ENCODE measurements at places on chromosomes 2 and 18.

- no peak for DNase-seq
These were observed 242.6 kb downstream of the SLC4A3 start for GRCh38 chr2:219870041-219870440.

- peak; percentile 97 for DNase-seq
These were observed at the start of gene MIB1 for GRCh38 chr18:21740538-21741311. TSS of gene MIB1 (plus strand) at chr18:21740792. CDS start at chr18:21741584, 792 bp downstream.

- DNase-seq = no peak
These were observed 1516.1 kb downstream of the RPIA start for GRCh38 chr2:90207454-90208058.

GRCh38 chr2:39094717-39095363, 26.0 kb downstream of the SOS1 start:
- DNase-seq = no peak

- DNase-seq = no peak
These were observed 18.4 kb downstream of the RBKS start for GRCh38 chr2:27871802-27872201.

DNA sequence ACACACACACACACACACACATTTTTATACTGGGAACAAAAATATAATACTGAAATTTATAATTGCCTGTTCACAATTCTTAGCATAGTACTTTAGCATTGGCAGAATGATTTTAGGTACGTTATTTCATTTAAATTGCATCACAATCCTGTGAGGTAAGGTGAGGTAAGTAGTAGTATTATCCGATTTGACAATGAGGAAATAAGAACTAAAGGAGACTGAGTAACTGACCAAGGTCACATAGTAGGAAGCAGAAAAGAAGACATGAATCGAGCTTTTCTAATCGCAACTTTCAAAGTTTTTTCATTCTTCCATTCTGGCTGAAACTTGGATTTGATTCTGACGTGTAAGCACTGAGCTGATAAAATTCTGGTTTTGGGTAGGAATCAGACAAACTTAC, 351.2 kb downstream of the KIAA1328 start:
- no peak for DNase-seq

GRCh38 chr2:212145121-212145520, 393.5 kb downstream of the ERBB4 start:
- no peak for DNase-seq

DNA sequence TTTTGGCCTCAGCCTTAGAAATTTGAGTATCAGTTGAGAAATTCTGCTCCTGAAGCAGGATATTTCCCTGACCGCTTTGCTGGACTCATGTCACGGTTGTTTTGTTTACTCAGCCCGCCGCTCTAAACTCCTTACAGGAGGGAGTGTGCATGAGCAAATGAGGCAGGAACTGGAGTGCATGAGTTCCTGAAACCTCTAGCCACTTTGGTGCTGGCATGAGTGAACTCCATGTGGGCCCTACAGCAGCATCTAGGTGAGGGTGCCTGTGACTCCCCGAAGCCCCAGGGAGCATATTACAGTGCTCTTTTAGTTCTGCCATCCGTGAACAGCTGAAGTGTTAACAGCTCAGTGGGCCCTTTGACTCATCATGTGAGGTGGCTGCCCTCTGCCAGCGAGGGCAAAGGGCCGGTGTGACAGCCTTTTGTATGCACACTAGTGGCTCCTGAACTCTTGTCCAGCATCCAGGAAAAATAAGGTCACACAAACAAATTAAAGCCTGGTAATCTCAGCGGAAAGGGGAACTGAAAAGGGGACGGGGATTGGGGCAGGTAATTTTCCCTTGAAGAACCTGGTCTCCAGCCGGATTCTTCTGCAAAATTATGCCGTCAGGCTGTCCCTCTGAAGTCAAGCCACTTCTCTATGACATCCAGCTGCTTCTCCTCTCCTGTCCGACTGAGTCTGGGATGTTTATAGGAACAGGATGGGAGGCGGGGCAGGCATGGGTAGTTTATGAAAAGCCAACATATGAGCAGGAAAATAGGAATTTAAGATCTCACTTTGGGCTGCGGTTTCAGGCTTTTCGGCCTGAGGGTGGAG, 1668.7 kb downstream of the SUCLG1 start:
- peak; percentile 97 for DNase-seq

GRCh38 chr18:73038336-73038735, 170.5 kb upstream of the NETO1 start:
- DNase-seq = no peak

DNA sequence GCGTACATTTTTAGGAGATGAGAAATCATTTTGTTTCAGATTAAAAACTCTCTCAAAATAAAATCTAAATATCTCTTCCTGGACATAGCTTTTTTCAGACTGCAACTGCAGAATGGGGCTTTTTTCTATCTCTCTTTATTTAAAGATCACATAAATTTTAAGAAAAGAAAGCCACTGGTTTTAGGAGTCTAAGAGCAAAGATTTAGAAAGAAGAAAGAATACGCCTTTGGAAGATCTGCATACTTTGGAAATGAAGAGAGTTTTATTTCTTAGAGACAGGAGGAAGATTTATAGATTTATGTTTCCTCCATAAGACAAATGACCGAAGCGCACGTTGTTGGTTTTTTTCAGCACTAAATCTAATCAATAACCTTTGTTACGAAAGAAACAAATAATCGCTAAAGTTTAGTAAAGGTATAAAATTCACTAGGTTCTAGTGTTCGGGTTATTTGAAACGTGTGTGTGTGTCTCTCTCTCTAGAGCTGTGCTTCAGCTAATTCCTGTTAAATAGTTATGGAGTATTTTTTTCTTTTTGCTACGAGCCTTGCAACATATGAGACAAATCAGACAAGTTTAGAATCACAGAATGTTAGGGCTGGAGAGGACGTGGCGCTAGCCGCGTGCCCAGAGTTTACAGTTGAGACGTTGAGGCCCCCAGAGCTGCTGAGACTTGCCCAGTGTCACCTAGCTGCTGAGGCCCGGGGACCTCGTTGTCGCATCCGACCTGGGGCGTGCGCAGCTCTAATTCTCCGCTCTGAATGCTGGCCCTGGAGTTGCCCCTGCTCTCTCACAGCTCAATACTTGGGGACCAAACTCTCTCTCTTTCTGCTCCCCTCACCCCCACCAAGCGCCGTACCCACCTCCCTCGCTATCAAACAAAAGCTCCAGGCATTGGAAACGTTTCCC, 69.9 kb downstream of the CTAGE1 start:
- no peak for DNase-seq

DNA sequence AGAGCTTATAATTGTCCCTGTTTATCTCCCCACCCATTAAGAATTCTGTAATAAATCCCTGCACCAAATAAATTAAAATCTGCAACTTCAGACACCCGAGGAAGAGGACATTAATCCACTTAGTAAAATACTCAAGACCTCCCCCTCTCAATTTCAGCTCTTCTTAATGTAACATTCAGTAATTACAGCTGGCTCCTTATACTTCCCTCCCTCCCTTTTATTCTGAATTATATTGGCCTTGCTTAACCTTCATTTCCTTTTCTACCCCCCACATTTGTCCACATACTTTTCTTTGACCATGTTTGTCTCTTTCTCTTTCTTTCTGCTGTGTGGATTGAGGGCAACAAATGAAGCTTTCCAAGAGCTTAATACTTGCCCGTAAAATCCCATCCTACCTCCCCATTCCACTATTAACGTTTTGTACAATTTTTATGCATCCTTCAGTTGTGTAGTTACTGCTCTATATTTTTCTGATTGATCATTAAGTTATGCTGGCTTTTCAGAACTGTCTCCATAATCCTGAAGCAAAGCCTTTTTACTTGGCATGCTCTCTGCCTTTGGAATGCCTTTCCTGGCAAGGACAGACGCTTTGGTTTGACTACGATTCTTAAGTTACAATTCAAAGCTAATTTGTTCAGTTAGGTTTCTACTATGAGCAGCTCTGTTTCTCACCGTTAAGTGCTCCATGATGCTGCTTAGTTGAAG, 580.1 kb downstream of the ZEB2 start:
- no peak for DNase-seq

- no peak for DNase-seq
These were observed 9.8 kb downstream of the TUBB6 start for GRCh38 chr18:12317664-12318333.

GRCh38 chr18:61756244-61756643, 136.6 kb downstream of the RNF152 start:
- DNase-seq = no peak

DNA sequence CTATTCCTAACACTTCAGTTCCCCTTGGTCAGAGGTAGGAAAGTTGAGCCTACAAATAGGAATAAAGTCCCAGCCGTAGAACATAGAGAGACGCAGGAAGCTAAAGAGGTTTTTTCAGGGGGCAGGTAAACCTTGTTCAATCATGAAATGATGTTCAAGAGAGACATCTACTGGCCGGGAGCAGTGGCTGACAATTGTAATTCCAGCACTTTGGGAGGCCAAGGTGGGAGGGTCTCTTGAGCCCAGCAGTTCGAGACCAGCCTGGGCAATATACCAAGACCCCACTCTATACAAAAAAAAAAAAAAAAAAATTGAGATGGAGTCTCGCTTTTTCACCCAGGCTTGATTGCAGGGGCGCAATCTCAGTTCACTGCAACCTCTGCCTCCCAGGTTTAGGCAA, 66.7 kb upstream of the DNAJC10 start:
- peak; percentile 70 for DNase-seq

DNA sequence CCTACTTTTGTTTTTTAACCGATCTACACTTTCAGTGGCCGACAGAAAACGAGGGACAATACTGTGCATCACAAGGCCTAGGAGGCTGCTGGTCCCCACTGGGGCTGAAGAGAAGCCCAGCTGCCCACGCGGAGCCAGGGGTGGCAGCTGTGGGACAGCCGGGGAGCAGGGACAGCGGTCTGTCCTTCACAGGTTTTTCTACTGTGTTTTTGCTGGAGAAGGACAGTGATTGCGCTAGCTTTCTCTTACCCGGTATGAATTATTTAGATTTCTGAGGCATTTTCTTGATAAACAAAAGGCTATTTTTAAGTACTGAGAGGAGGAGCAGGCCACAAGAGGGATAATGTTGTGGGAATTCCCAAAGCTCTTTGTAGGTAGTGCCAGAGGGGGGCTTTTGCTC, 219.8 kb downstream of the ATAD2B start:
- DNase-seq = no peak

GRCh38 chr2:214837466-214837865, 28.0 kb upstream of the BARD1 start:
- no peak for DNase-seq

DNA sequence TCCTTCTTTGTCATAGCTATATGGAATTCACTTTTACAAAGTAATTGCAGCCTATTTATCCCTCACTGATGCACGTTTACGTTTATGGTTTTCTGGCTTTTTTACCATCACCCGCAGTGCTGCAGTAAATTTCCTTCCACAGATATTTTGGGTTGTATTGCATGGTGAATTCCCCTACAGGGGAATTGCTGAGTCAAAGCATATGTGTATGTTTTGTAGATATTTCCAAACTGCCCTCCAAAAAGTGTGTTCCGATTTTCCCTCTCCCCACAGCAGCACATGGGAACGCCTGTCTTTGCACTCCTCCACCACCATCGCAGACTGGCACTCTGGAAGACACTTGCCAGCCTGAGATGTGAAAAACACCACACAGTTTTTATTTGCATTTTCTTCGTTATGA, 80.6 kb upstream of the UXS1 start:
- no peak for DNase-seq

- DNase-seq = no peak
These were observed 154.5 kb upstream of the RBMS1 start for GRCh38 chr2:160647967-160648685.

DNA sequence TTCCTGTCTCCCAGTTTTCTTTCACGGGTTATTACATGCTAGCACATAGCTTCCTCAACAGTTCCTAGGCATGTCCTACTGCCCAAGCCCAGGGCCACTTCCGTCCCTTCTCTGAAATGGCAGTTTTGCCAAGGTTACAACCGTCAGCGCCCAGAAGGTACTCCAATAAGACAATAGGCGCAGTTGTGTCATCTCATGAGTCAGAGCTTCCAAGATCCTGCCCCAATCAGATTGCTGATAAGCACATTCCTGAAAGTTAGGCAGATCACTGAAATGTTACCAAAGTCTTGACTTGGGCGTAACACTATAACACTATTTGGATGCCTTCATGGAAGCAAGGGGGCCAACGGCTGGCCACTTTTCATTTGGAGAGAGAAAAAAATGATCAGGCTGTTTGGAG, 34.2 kb downstream of the GKN2 start:
- DNase-seq = no peak

Data from SJCRH30 (cell line).